ENCODE measurements at places on chromosomes 5 and 9.
A peak's percentile ranks its signal among the peaks of the same experiment; 100 is the strongest.

DNA sequence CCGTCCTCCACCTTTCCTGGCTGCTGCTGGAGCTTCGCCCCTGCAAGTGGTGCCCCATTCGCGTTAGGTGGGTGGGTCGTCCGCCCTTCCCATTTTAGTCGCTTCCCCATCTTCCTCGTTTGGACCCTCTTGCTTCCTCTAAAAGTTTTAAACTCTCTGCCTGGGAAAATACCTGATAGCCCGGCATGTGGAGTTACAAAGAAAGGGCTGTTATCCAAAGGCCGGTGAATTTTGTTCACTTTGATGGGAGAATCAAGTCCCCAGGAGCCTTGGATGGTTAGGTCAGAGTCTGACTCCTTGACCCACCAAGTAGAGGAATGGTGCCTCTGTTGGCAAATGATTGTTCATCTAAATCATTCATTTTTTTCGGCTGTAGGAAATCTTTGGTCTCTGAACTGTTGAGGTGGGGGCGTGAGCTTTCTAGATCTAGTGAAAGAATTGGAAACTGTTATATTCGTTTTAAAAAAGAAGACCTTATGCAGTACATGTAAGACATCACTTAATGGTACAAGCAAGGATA is 29.5 kb upstream of the APC start:
- no peak for DNase-seq
- H3K27ac ChIP-seq, result peak overlapping the region; percentile 98
- H3K4me1 ChIP-seq, result peaks cover 10% of the 10 kb centered on the region
- H3K4me3 ChIP-seq, result peak overlapping the region; percentile 91
- no peaks in the 10 kb centered on the region for H3K36me3 ChIP-seq

- peak; percentile 99 for DNase-seq
- H3K27ac ChIP-seq, result no peak overlapping the region
- no peaks in the 10 kb centered on the region for H3K27me3 ChIP-seq
- no peaks in the 10 kb centered on the region for H3K4me1 ChIP-seq
These were observed 534.5 kb downstream of the BNC2 start for GRCh38 chr9:16335788-16336580.

DNA sequence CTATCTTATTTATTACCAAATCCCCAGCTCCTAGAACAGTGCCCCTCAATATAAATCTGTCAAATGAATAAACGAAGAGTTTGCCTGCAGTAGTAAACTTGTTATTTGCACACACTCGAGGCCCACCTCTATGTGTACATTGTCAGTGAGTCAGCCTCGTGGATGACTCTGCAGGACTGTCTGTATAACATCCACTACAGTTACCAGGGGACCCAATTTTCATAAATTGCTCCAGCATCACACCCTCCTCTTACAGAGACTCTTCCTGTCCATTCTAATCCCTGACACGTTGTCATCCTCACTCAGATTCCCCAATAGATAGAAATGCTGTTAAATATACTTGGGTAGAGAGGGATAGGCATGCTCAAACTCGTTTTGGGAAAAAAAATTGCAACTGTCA is 478.5 kb downstream of the RAB3C start:
- H3K4me3 ChIP-seq, result no peak overlapping the region
- H3K4me1 ChIP-seq, result no peaks in the 10 kb centered on the region
- H3K27ac ChIP-seq, result no peak overlapping the region
- DNase-seq, result no peak

DNA sequence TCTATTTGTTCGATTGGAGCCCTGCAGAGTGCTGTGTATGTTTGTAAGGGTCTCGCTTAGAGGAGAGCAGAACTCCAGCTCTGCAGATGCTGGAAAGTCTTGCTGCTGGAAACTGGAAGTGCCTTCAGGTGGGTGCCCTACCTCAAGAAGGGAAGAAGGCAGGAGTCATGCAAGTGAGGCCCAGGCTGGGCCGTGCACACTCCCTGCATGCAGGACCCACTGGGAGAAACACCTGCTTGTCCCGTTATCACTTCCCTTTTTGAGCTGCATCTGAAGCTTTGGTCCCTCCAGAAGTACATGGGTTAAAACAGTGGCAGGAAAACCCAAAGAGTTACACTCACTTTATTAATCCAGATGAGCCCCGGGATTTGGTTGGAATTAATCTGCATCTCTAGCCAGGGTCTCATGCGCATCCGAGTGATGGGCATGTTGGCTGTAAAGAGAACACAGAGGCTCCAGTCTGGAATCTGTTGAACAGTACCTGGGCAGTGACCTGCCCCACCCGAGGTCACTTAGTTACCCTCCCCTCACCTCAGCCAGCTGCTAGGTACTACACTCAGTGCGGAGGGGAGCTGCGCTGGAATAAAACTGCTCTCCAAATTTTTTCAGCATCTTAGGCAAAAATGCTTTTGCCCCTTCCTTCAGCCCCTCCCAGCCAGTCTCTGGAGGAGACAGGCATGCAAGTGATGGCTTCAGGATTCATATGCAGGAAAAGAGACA is 1.4 kb downstream of the IRF1 start:
- peak overlapping the region; percentile 68 for H3K4me3 ChIP-seq
- H3K27me3 ChIP-seq, result peaks cover 13% of the 10 kb centered on the region
- no peaks in the 10 kb centered on the region for H3K36me3 ChIP-seq
- no peak for DNase-seq
- no peak overlapping the region for H3K27ac ChIP-seq
- peaks cover 5% of the 10 kb centered on the region for H3K4me1 ChIP-seq

- peaks cover 30% of the 10 kb centered on the region for H3K4me1 ChIP-seq
- H3K4me3 ChIP-seq, result no peak overlapping the region
- no peaks in the 10 kb centered on the region for H3K27me3 ChIP-seq
- no peaks in the 10 kb centered on the region for H3K36me3 ChIP-seq
- no peak for DNase-seq
- H3K27ac ChIP-seq, result no peak overlapping the region
These were observed 727.9 kb upstream of the SEMA6A start for GRCh38 chr5:117302473-117302872.

- no peak overlapping the region for H3K27ac ChIP-seq
- no peak overlapping the region for H3K4me3 ChIP-seq
- DNase-seq, result no peak
- peaks cover 20% of the 10 kb centered on the region for H3K27me3 ChIP-seq
- no peaks in the 10 kb centered on the region for H3K4me1 ChIP-seq
- H3K36me3 ChIP-seq, result no peaks in the 10 kb centered on the region
These were observed 53.9 kb downstream of the AHRR start for GRCh38 chr5:375336-375920.

DNA sequence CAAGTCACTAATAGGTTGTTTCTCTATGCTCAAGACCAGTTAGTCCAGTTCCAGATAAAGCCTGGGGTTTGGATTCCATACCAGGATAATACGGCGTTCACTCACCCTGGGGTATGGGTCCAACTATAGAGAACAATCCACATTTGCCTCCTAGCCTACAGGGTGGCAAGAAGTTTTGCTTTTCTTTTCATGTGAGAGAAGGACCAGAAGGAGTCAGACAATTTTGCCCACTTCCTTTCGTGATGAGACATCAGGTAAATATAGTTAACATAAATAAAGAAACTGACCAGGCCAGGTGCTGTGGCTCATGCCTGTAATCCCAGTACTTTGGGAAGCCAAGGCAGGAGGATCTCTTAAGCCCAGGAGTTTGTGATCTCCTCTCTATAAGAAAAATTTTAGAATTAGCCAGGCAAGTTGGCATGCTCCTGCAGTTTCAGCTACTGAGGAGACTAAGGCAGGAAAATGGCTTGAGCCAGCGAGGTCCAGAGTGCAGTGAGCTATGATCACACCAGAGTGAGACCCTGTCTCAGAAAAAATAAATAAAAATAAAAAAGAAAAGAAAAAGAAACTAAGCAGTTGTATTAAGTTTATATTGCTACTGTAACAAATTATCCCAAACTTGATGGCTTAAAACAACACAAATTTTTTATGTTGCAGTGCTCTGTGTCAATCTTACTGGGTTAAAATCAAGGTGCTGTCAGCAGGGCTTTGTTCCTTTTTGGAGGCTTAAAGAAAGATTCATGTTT is 7.5 kb upstream of the REEP5 start:
- peaks cover 9% of the 10 kb centered on the region for H3K4me1 ChIP-seq
- no peaks in the 10 kb centered on the region for H3K36me3 ChIP-seq
- no peak overlapping the region for H3K27ac ChIP-seq
- no peak for DNase-seq
- no peaks in the 10 kb centered on the region for H3K27me3 ChIP-seq

- H3K27ac ChIP-seq, result peak overlapping the region; percentile 22
- H3K4me3 ChIP-seq, result no peak overlapping the region
- no peaks in the 10 kb centered on the region for H3K27me3 ChIP-seq
- DNase-seq, result no peak
- H3K36me3 ChIP-seq, result peaks cover 32% of the 10 kb centered on the region
- H3K4me1 ChIP-seq, result no peaks in the 10 kb centered on the region
These were observed 82.9 kb downstream of the MEF2C start for GRCh38 chr5:88799938-88800535.

DNA sequence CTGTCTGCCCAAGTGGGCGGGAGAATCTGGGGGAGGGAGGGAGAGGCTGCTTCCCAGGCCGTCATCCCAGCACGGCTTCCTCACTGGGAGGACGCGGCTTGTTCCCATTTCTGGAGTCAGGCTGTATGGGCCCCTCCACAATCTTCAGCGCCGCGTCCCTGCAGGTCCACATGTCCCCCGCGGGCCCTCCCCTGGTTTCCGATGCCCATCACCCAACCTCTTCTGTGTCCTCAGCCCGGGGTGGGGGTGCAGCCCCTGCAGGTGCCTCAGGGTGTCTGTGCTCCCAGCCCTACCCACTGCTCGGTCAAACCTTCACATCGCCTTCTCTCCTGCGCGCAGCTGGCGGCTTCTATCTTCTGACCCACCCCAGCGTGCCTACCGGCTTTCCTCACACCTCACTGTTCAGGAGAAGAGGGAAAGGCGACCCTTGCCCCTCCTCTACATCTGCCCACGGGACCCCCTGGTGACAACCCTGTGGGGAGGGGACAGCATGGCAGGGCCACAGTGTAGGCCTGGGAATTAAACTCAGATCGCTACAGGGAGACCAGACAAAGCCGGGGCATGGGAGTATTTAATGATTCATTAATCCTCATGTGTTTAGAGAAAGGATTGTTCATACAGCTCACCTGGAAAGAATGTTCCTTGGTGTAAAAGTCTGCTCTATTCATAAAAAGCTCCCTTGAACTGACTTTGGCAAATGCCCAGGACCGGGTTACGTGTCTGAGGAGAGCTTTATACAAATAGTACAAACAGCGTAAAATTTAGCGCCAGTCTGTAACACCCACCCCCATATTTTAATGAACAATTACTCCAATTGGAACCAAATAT is 145.1 kb downstream of the IRX1 start:
- no peak overlapping the region for H3K27ac ChIP-seq
- H3K4me1 ChIP-seq, result no peaks in the 10 kb centered on the region
- no peak overlapping the region for H3K4me3 ChIP-seq
- no peak for DNase-seq

DNA sequence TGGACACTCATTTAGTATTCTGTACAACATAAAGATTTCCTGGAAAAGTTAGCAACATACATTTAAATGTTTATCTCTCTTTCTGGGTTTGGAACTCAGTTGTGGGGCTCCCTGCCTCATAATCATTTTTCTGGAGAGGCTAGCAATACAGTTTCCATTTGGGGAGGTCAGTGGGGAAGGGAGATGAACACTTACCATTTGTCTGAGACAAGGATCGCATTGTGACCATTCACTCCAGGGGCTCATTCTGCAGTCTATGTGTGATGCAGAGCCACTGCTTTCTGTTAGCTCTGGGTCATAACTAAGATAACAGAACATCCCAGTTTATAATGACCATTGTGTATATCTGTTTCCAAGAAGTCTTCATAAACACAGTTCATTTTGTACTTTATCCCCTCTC is 22.4 kb downstream of the C9 start:
- H3K4me3 ChIP-seq, result no peak overlapping the region
- no peaks in the 10 kb centered on the region for H3K27me3 ChIP-seq
- no peak overlapping the region for H3K27ac ChIP-seq
- H3K4me1 ChIP-seq, result no peaks in the 10 kb centered on the region
- no peak for DNase-seq

DNA sequence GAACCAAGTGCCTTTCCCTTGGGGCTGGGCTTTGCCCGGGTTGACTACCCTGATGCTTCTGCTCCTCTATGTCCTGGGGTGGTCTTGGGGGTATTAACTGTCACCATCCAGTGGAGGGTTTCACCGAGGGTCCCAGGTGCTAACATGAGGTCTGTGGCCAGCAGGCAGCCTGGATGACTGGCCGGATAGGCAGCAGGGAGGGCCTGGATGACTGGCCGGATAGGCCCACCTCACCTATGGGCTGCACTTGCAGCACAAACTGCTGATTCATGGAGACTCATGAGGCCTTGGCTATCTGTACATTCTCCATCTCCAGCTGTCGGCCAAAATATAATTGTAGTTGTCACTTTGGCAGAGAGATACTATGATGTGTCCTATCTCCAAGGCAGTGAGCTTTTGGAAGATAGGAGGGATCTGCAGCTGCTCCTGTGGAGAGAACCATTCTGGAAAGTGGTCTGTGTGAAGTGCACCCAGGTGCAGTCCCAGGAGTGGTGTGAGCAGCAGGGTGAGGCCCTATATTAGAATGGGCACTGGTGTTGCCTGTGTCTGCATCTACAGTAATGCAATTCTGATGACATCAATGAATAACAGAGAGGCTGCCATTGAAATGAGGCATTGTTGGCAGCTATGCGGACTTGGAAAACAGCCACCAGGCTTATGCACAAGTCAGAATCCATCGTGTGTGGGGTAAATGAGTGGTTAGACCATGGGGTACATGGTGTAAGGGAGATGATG is 26.3 kb upstream of the CDKN2AIPNL start:
- no peak overlapping the region for H3K27ac ChIP-seq
- peaks cover 16% of the 10 kb centered on the region for H3K4me1 ChIP-seq
- H3K27me3 ChIP-seq, result no peaks in the 10 kb centered on the region
- no peak overlapping the region for H3K4me3 ChIP-seq
- no peak for DNase-seq

DNA sequence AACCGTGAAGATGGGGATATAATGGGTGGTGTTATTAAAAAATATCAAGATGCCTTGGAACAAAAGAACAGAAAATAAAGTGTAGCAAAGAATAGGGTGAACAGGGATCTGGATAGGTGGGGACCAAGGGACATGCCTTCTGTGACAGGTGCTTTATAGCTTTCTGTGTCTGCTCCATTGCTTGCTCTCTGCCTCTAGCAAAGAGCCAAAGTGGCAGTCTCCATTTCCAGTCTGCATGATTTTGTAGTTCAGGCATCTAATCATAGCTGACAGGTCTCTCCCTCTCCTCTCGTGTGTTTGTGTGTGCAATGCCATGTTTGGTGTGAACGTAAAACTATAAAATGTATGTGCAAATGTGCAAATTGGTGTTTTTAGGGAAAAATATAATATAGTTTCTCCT is 35.0 kb downstream of the LRRTM2 start:
- H3K4me3 ChIP-seq, result no peak overlapping the region
- peaks cover 15% of the 10 kb centered on the region for H3K4me1 ChIP-seq
- H3K27ac ChIP-seq, result peak overlapping the region; percentile 66
- no peak for DNase-seq
- no peaks in the 10 kb centered on the region for H3K27me3 ChIP-seq

DNA sequence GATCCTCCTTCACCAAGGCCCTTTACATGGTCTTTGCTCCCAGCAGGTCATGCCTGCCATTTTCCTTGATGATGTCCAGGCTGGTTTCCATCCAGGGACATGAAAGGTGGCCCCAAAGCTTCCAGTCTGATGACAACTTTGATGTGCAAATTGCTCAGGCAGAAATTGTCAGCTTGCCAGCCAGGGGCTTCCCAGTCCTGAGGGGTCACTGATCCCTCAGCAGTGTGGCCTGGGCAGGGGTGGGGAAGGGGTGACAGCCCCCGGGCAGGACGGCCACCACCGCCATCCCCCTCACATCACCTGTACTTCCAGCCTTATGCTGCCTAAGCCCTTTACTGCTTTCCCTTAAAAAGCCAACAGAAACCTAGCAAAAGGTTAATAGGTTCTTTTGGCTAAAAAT is 96.3 kb downstream of the ANKRD33B start:
- no peak overlapping the region for H3K27ac ChIP-seq
- no peak overlapping the region for H3K4me3 ChIP-seq
- no peak for DNase-seq
- H3K4me1 ChIP-seq, result no peaks in the 10 kb centered on the region

All from cardiac muscle cell (in vitro differentiated cells and primary cell).